NCI-H1417 treated with DMSO at 0.1 percent for 48 hours (cell line): ENCODE measurements at places on chromosomes 1 and 21.
A peak's percentile ranks its signal among the peaks of the same experiment; 100 is the strongest.

DNA sequence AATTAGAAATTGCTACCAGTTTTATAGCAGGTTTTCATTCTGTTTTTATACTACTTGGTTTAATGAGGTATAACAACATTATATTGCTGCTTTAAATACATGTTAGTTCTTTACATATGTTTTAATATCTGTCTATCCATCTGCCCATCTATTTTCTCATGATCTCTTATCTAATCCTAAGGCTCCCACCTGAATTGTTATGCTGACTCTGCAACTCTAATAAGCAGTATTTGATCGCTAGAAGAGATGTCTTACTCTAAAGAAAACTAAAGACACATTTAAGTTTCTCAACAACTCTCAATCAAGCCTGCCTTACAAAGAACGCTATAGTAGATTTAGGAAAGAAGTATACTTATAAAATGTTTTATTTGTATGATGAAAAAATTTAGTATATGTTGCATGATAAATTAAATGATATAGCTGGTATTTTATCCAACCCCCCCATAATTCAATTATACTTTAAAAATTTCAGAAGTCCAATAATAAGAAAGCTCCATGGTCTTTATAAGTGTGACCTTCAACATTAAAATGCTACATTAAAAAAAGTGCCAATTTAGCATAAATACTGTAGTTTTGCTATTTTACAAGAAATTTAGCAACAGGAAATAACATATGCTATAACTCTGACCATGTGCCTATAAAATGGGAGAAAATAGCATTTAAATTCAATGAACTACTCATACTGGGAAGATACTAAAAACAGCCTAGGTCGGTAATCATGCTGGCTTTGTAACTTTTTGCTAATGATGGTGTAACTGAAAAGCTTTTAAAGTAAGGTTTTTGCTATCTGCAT is 180.3 kb downstream of the NEGR1 start:
- no peak for DNase-seq

DNA sequence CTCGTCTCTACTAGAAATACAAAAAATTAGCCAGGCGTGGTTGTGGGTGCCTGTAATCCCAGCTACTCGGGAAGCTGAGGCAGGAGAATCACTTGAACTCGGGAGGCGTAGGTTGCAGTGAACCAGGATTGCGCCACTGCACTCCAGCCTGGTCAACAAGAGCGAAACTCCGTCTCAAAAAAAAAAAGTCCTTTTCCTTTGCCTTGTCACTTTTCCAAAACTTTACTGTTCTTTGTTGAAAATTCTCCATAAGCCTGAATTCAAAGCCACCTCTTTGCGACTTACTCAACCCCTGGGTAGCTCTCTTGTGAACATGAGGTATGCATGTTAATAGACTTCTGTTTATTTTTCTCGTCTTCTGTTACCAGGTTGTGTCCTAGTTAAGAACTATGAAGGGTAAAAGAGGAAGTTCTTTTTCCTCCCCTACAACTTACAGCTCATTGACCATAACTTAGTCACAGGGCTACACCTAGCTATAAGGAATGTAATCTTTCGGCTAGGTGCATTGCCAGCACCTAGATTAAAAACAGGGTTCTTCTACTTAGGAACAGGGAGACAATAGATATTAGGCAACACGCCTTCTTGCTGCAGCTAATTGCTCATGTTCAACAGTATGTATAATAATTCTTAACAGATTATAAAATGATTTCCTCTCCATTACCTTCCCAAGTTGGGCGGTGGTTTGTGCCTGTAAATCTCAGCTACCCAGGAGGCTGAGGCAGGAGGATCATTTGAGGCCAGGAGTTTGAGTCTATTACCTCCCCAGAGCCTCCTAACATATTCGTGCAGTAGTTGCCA is 40.9 kb downstream of the PTAFR start:
- no peak for DNase-seq

DNA sequence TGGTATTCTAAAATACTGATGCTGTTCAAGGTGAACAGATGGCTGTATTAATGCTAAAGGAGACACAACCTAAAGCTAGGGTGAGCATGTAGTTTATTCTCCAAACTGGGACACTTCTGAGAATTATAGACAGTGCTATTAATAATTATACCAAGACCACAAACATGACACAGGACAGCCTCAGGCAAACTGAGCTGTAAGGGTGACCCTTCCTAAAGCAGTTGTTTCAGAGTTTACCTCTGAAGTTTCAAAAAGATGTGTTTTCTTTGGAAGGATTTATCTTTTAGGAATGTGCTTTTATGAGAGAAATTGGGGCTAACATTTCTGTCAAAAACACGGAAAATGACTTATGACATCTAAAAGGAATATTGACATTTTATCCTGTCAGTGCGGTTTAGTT is 68.8 kb downstream of the RPS6KC1 start:
- DNase-seq: no peak

GRCh38 chr1:186985889-186986491 is 157.2 kb downstream of the PLA2G4A start:
- peak; percentile 7 for DNase-seq

DNA sequence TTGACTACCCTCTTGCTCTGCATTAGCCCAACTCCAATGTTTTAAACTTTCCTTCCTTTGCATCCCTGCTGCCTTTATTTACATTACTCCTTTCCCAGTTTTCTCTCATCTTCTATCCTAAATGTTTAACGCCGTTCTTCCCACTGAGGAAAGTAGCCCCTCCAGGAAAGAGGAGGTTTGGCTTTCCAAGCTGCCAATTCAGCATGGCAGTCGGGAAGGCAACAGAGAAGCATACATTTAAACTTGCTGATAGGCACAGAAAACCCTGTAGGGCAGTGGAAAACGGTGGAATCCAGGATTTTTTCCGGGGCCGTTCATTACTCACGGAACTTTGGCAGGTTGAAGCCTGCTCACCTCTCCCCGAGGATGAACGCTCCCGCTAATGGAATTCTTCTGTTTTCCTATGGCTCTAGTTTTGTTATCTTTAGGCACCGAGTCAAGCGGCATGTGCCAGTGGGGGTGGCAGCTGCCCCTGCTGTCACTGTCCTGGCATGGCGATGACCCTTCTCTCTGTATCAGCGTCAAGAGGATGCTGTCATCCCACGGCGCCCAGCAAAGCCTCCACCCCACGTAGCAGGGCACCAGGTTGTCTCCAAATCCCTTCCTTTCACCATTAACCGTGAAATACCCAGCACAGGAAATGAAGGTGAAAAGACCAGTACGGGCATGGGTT is 48.3 kb downstream of the ZBTB18 start:
- no peak for DNase-seq

DNA sequence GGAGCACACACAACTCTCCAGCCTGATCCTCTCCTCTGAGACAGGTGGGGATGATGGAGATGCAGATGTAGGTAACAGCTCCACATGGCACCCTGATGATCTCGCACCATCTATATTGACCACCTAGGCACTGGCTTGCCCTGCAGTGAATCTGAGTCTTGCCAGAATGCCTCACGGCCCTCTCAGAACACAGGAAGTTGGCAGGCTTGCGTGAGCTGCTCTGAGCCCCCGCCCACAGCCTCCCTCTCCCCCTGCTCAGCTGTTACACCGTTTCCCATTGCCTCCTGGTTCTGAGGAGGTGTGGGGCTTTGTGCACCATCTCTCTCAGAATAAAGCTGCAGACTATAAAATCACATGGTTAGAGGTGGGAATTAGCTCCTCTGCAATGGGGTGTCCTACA is 48.0 kb downstream of the URB2 start:
- DNase-seq: no peak

GRCh38 chr1:192167911-192168700 is 9.8 kb downstream of the RGS18 start:
- no peak for DNase-seq

- DNase-seq: no peak
Observed at GRCh38 chr1:108054396-108054795, 89.4 kb upstream of the VAV3 start.

GRCh38 chr1:95941121-95941798 is 707.2 kb downstream of the RWDD3 start:
- DNase-seq: no peak

DNA sequence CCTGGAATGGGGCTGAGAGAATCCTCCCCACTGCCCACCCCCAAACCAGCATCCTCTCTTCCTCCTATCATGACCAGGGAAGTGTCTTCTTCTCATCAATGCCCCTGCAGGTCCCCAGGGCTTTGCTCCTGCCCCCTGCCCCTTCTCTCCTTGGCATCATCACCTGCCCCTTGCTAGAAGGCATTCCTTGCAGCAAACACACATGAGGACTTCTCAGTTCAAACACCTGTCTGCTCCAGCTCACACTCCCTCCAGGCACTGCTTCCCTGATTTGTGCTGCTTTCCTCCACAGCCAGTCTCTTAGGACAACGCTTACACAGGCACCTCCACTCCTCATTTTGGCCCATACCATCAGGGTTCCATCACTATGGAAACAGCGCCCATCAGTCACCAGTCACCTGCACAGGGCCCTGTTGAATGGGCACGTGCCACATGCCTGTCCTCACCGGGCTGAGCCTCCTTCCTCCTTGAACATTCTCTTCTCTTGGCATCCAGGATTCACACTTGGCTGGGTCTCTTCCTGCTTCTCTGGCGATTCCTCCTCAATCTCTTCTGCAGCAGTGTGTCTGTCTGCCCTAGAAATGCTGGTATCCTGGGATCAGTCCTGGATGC is 81.9 kb upstream of the EDN2 start:
- DNase-seq: no peak

- DNase-seq: no peak
Observed at GRCh38 chr21:27813750-27814149, 846.9 kb upstream of the ADAMTS5 start.

DNA sequence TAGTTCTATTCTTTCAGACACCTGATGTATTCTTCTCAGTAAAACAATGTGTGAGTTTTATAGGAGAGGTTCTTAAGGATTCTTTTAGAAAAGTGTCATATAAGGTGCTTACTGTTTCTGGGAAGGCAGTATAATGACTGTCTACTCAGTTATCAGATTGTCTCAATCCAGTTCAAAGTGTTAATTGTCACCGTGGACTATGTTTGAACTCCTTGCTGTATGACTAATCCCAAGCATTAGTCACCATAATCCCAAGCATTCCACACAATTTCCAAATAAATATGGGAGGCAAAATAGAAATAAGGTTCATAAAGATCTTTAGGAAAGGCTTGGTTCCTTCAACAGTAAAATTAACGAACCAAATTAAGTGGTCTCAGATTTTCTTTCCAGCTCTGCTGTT is 342.1 kb upstream of the NR5A2 start:
- DNase-seq: no peak
